Type B pancreatic cell (in vitro differentiated cells): ENCODE measurements at places on chromosomes 7 and 10. TPM values are rescaled to one million over a fixed set of nuclear protein-coding genes. Genes with fewer than 3 reads are reported as not detected.

Gene IFIT1B
- total RNA-seq = not detected in 2 replicates

Gene SUFU
- total RNA-seq = 18.5 and 29.4 TPM in 2 replicates

DNA sequence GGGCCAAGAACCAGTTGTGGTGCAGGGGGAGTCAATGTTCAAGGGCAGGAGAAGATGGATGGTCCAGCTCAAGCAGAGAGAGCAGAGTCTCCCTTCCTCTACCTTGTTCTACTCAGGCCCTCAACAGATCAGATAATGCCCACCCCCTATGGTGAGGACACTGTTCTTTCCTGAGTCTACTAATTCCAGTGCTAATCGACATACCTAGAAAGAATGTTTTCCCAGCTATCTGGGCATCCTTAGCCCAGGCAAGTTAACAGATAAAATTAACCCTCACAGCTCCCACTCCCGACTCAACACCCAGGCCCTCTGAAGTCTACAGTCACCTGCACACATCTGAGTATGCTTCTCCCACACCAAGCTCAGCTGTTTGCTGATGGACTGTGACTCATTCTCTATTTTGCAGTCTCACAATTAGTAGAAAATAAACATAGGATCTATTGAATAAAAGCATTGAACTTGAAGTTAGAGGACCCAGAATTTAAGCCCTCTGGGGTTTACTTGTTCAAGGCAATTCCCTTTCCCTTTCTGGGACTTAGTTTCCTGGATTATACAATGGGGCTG, 17.1 kb downstream of the COL13A1 start:
- DNase-seq = no peak

DNA sequence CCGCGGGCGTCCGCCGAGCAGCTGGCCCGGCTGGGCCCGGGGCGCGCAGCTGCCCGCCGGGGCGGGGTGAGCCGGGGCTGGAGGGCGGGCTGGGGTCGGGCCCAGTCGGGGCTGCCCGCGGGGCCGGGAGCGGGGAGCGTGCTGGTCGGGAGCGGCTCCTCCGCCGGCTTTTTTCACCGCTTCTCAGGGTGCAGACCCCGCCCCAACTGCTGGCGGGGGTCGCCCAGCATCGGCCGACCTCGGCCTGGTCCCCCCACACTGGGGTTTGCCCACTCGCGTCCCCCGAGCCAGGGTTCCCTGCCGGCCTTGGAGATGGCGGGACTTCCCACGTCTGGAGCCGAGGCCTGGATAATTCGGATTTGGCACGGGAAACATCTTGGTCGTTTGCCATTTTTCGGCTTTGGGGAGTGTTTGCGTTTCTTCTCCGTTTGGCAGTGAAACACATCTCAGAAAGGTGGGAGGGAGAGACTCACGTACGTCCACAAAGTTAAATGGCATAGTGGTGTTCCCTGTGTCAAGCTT, 432 bp downstream of the TMEM248 start:
- no peak for DNase-seq
